ENCODE measurements at places on chromosomes 1 and 21. TPM values are rescaled to one million over a fixed set of nuclear protein-coding genes. Genes with fewer than 3 reads are reported as not detected.

RALGPS2 gene
- 48.6 TPM for polyA plus RNA-seq

DNA sequence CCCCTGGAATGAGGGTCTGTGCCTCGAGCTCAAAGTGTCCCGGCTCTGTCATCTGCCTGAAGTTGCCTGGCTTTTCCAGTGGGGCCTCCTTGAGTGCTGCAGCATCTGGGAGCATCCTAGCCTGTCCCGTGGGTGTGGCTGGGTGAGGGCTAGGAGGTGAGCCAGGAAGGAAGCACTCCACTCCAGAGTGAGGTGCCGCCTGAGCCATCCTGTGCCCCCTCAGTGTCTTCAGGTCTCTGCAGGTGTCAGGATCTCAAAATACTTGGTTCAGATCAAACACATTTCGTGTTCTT lies 11.5 kb downstream of the IBA57 start:
- no peak for DNase-seq

DNA sequence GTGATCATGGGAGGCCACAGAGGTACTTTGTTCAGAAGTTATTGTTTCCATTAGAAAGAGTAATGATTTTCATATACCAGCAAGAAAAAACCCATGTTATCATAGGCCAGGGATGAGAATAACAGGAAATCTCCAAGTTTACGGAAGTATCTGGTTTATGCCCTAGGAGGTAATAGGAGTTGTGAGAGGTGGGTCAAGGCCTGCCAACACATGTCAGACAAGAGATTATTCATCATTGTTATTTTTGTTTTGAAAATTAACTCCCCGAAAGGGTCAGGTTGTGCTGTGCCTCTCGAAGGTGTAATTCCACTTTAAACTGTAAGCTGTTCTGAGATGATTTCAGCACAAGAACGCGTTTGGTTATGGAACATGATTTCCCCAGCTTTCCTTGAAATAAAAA lies 218.4 kb downstream of the CAMTA1 start:
- DNase-seq, result no peak

PDE4B gene
- 15.1 TPM for polyA plus RNA-seq

GRCh38 chr21:35583566-35584216 lies 476.6 kb downstream of the SETD4 start:
- no peak for DNase-seq

- no peak for DNase-seq
Measured at GRCh38 chr1:100545855-100546254, 7.9 kb downstream of the GPR88 start.
